Stimulated activated CD4-positive, alpha-beta T cell treated with anti-CD3 and anti-CD28 coated beads, TNF-alpha, amount 100 ng/mL, for 1 hour (primary cell): ENCODE measurements at places on chromosomes 5 and 9.
A peak's percentile ranks its signal among the peaks of the same experiment; 100 is the strongest.

GRCh38 chr5:3321923-3322322, 273.7 kb upstream of the IRX1 start:
- no peak for DNase-seq

GRCh38 chr5:62486672-62487071, 74.1 kb downstream of the IPO11 start:
- no peak for DNase-seq

DNA sequence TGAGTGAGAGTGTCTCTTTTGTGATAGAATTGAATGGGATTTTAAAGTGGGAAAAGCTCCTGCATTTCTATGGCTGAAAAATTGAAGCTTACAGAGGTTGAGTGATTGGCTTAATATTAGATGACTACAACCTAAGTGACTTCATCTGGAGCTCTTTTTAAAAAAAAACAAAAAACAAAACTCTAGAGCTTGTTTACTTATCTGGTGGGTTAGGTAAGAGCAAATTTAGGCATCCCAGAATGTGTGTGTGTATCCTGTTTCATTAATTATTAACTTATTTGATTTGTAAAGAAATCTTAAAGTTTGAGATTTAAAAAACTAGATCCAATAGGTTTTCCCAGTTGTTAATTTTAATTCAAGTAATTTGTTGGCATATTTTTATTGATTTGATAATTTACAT, 60.1 kb downstream of the SCAMP1 start:
- DNase-seq = no peak

DNA sequence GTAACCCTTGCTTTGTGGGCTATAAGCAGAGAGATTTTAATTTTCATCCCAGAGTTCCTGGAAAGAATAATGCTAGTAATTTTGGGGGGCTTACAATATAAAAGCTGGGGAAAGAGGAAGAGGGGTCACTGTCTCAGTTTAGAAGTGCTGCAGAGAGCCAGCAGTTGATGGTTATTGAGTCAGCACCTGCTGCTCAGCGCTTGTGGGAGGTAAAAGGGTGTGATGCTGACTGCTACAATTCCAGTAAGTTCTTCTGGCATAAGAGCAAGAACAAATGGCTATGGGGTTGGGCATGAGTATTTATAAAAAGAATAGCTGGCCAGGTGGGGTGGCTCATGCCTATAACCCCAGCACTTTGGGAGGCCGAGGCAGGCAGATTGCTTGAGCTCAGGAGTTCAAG, 88.5 kb downstream of the MAST4 start:
- no peak for DNase-seq

DNA sequence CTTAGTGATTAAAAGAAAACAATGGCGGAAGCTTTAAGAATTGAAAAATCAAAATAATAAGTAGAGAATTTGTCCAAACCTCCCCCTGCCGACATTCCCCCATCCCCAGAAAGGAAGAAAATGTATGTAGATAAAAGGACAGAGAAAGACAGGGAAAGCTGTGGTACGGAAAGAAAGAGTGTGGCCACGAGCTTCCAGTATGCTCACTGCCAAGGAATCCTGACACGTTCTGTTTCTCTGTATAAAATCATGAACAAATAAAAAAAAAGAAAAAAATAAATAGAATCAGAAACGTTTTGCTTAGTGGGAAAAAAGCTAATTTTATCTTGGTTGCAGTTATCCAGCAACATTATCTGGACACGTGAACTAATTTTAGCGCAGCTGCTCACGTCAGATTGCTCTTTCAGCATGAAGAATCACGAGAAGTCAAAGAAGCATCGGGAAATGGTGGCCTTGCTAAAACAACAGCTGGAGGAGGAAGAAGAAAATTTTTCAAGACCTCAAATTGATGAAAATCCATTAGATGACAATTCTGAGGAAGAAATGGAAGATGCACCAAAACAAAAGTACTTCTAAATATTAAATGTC, 15.2 kb downstream of the DNAJC21 start:
- DNase-seq = no peak

GRCh38 chr5:80149161-80149609, 106.7 kb downstream of the SERINC5 start:
- no peak for DNase-seq

GRCh38 chr5:157862183-157862851, 3.4 kb upstream of the CLINT1 start:
- no peak for DNase-seq

GRCh38 chr5:155732587-155733376, 594.2 kb upstream of the SGCD start:
- DNase-seq = no peak

- no peak for DNase-seq
Observed at GRCh38 chr5:56176155-56176798, 56.9 kb downstream of the ANKRD55 start.

GRCh38 chr5:168365581-168366081, 74.2 kb downstream of the WWC1 start:
- DNase-seq = no peak

DNA sequence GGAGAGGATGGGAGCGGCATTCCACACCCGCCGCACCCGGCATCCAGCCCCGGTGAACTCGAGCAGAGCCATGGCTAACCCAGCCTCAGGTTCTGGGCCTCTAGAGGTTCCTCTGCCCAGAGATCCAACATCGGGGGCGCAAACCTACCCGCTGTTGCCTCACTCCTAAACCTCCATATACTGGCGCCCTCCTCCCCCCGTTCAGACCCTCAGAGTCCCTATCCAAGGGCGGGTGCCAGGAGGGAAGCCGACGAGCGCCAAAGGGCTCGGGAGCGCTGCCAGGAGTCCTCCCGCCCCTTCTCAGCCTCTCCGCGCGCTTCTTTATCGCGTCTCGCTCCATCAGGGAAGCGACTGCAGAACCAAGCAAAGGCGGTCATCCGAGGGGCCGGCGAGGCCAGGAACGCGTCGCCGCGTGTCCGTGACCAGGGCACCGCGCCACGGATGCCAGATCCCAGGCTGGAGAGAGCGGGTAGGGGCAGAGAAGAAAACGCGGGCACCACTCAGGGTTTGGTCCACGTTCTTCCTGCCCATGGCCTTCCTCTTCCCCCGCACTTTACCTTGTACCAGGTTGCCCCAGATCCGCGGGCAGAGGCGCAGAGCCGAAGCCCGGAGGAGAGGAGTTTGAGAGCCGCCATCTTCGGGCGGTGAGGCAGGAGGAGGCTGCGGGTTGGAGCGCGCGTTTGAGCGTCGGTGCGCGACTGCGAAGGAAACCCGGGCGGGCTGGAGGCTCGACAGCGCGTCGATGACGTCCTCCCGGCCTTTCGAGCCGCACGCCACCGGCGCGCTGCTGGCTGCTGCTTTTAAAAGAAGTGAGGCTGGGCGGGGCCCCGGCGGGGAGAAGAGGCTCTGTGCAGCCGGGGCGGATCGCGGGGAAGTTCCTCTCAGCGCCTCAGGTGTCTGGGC, at the start of gene OXCT1:
OXCT1 (minus strand) TSS at position 702 of the 903 bp plus-strand sequence; CDS start at position 635, 67 bp downstream.
- peak; percentile 90 for DNase-seq

- no peak for DNase-seq
Observed at GRCh38 chr5:91109634-91110033, 273.5 kb downstream of the ARRDC3 start.

DNA sequence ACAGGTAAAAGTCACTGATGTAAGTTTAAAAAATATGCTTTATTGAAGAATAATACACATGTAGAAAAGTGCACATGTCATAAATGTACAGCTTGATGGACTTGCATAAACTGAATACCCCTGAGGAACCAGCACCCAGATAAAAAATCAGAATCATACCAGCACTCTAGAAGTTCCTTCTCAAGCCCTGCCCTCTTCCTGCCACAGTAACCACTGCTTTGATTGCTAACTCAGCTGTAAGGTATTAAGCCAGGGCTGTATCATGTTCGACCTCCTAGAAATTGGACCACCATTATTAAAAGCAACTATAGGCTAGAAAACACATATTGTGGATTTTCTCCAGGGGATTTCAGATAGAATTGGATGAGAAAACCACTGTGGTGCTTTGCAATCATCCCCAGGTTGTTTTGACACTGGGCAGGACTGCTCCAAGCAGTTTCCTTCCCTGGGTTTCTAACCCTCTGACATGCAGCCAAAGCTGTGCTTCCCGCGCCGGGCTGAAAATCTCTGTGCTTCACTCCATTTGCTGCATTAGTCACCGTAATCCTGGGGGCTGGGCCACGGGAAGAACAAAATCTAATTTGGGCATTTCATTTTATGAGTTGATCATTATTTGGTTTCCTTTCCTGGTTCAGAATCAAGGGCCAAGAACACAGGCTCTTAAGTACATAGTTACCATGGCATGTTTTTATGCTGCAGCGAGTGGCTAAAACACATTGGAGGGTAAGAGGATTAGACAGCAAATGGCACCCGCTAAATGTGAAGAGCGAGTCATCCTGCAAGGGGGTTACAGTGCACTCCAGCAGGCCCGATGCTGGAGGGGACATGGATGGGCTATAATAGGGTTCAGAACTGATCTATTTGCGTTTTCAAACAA, 139.4 kb upstream of the IL12B start:
- no peak for DNase-seq

- no peak for DNase-seq
Observed at GRCh38 chr5:97923496-97923895, 740.4 kb upstream of the RIOK2 start.

- DNase-seq = no peak
Observed at GRCh38 chr5:8349855-8350254, 480.9 kb downstream of the MTRR start.

- DNase-seq = no peak
Observed at GRCh38 chr9:33453286-33453860, 6.0 kb upstream of the AQP3 start.

DNA sequence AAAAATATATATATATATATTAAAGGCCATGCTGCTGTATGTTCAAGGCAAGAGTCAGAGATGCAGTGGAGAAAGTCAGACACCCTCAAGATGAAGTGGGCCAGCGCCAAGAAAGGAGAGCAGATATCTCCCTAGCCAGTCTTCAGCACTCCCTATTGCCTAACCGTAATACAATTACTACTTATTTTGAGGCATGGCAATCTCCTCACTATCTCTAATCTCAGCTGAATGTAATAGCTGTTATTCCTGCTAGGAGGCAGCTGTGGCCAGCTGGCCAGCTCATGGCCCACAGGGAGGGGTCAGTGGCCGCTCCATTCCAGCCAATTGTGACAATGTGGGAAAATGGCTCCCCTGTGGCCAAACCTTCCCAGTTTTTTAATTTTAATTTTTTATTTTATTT, 87.5 kb upstream of the FBXW11 start:
- DNase-seq = no peak

DNA sequence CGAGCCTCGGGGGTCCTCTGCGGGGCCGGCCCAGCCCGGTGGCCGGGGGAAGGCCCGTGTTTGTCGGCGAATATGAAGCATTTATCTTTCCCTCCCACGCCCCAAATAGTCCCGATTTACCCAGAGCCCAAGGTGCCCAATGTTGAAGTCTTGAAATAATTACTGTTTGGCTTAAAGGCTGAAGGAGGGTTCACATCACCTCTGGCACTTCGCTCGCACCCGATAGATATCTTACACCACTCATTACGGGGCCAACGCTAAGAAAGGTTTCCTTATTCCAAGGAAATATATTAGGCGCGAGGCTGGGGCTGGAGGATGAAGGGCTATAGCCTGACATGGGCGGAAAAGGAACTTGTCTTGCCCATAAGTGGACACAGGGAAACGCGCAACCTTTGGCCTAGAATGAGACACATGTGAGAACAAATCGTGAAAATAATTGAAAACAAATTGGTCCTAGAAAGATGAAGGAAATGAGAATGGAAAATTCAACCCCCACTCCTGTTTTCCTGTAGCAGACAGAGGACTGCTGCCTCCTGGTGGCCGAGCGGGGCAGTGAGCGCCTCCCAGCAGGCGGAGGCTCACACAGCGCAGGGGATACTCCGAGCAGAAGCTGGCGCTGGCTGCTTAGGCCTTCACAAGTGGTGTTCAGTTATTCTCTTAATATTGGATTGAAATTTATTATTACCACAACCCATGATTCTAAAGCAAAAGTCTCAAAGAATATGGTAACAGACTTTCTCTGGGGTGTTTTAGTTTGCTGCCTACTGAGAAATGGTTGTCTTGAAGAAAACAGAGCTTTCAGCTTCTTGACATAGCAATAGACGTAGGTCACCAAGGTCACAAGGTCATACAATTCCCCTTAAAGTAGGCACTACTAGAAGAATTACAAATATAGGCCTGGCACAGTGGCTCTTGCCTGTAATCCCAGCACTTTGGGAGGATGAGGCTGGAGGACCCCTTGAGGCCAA, 7.9 kb downstream of the CCL21 start:
- peak; percentile 78 for DNase-seq

DNA sequence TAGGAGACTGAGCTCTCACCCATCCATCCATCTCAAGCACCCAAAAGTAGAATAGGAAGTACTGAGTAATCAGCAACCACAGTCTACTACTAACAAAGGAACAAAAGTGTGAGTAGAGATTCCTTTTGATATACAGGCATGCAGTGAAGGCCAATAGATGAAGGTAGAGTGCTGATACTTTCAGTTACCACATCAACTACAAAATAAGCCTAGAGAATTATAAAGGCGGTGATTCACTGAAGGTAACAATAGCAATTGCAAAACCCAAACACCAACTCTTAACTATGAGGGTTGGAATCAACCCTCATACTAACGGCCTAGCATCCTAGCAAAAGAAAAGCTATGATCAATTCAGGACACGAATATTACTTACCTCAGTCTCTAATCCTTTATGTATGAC, 992.6 kb downstream of the DNAH5 start:
- no peak for DNase-seq

DNA sequence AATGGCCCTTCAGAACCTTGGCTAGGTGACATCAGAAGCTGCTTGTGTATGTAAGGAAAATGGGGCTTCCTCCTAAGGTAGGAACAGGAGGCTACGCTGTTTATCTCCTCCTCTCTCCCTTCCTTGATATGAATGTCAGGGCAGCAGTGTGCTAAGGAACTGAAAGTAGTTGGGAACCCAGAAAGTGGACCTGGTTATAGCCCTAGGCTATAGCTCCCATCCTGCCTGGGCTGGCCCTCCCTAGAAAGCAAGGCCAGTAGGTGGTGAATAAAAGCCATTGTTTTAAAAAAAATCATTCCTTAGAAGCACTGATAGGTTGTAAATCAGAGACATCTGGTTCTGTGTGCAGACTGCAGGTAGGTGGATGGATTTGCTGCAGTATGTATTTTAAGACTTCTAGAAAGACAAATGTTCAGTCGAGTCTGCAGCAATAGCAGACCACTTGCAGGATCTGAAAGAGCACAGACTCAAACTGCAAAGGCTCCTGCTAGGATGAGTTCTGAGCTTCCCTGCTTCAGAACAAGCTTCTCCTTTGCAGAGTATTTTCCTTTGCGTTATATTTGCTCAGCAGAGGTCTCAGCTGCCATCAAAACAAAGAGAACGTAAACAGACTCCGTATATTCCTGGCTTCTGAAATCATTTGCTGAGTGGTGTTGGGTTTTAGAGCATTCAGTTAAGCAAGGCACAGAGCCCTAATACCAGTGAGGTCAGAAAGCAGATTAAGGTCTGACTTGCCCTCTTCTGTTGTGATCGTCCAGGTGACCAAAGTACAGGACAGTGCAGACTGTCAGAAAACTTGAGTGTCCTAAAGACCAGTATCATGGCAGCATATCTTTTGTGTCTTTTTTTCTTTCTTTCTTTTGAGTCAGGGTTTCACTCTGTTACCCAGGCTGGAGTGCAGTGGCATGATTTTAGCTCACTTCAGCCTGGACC, 20.1 kb upstream of the CFAP157 start:
- DNase-seq = no peak

- DNase-seq = no peak
Observed at GRCh38 chr5:58200451-58200850, 259.4 kb downstream of the PLK2 start.
